ENCODE measurements at places on chromosomes 2 and 18.

DNA sequence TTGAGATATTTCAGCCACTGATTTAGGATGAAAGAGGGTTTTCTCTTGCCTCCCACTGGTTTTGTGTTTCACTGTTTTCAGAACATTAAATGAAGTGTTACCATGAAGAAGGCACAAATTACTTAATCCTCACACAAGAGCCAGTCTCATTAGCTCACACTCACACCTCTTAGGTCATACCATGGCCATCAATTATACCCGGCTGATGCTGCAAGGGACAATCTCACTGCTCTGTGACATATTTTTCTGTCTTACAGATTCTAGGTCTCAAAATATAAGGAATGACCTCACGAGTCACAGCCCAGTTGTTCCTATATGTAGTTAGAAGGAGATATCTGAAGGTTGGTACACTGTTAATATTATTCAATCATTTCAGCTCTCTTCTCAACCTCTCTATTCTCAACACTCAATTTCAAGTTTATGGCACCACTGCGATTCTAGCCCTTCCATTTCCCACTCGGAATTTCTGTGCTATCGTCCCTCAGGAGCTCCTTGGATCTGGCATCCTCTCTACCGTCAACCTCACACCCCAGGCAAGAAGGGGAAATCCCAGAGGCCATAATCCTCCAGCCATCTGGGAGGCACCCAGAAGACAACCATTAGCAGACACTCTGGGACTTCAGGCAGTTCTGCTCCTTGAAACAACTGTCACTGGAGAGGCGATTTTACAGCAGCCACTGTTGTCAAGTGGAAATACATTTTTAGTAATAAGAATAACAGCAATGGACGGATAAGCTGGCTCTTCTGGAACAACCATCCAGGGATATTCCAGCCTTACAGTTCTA is 101.9 kb downstream of the MREG start:
- no peak for DNase-seq

- DNase-seq: no peak
Measured at GRCh38 chr2:147147802-147148201, 697.0 kb upstream of the ACVR2A start.

DNA sequence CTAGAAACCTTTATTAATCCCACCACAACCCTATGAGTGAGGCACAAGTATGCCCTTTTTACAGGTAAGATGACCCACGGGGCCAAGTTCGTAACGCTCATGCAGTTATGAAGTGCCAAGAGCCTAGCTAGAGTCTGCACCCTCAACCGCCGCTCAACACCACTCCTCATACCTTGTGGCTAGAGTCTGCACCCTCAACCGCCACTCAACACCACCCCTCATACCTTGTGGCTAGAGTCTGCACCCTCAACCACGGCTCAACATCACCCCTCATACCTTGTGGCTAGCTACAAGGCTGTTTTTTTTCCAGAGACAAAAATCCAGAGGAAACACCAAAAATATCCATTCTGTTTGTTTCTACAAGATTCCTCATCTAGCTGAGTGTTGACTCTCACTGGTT is 4.6 kb downstream of the TXNL4A start:
- no peak for DNase-seq

DNA sequence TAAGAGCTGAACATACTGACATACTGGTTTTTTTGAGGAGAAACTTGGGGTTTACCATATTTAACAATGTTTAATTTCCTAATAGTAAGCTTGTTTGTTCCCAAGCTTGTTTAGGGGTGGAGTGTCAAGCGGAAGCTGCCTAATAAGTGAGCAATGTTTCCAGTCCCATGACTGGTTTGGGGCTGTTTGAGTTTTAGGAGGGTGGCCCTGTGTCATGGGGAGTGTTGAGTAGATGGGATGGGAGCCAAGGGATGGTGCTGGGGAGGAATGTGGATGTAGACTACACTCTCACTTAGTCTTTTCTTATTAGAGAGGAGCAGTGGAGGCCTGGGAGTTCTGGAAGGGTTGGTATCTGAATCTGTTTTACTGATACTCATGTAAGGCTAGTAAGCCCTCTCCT is 128.5 kb downstream of the TANC1 start:
- DNase-seq: no peak

- peak; percentile 58 for DNase-seq
Measured at GRCh38 chr2:64654063-64654811, 524 bp upstream of the SERTAD2 start.

GRCh38 chr2:232885264-232885961 is 15.3 kb downstream of the SNORC start:
- DNase-seq: no peak

GRCh38 chr18:24731981-24732380 is 271.5 kb downstream of the HRH4 start:
- no peak for DNase-seq

GRCh38 chr2:199697469-199697868 is 153.5 kb downstream of the FTCDNL1 start:
- no peak for DNase-seq

GRCh38 chr18:32773382-32773712 is 524 bp upstream of the KLHL14 start:
- no peak for DNase-seq

DNA sequence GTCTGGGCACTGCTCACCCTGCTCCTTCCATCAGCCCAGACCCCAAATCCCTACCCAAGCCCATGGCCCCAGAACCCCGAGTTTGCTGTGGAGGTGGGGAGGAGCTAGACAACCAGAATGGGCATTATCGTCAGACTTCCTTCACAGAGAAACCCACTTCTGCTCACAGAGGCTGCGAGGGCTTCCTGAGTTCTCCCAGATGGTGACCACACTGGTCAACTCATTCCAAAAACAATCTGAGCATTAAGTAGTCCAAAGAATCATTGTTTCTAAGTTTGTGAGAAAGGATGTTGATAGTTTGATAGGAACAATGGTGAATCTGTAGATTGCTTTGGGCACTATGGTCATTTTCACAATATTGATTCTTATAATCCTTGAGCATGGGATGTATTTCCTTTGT is 60.2 kb downstream of the LRRC30 start:
- DNase-seq: no peak

DNA sequence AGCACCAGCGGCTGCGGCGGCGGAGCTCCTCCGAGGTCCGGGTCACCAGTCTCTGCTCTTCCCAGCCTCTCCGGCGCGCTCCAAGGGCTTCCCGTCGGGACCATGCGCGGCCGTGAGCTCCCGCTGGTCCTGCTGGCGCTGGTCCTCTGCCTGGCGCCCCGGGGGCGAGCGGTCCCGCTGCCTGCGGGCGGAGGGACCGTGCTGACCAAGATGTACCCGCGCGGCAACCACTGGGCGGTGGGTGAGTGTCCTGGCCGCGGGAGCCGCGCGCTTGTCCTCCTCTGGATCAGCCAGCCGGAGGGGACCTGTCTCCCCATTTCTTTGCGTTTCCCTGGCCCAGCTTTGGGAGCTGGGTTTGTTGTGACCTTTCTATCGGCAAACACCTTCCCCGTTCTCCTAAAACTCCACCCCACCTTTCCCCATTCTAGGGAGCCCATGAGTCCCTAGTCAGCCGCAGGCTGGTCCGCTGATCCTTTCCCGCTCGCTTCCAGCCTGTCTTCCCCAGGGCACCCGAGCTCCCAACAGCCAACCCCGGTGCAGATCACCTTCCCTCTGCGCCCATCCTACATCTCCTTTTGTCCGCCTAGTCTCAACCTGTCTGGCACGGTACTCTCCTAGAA is 316 bp downstream of the GRP start:
- no peak for DNase-seq

DNA sequence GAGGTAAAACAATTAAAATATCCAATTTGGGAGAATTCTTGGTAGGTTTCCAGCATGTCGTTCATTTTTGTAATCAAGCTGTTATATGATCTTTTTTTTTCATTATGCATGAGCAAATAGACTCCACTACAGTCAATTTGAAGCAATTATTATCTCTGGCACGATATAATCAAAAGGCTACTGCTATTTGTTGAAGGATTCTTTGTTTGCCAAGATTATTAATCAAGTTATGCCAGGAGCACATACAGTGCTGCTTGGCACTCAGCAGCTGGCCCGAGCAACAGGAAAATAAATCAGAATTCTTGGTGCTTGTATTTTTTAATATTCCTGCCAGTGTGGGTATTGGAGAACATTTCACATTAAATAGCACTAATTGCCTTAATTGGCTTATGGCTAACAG is 279.5 kb downstream of the RND3 start:
- no peak for DNase-seq

GRCh38 chr2:12126318-12126717 is 379.9 kb downstream of the LPIN1 start:
- no peak for DNase-seq

DNA sequence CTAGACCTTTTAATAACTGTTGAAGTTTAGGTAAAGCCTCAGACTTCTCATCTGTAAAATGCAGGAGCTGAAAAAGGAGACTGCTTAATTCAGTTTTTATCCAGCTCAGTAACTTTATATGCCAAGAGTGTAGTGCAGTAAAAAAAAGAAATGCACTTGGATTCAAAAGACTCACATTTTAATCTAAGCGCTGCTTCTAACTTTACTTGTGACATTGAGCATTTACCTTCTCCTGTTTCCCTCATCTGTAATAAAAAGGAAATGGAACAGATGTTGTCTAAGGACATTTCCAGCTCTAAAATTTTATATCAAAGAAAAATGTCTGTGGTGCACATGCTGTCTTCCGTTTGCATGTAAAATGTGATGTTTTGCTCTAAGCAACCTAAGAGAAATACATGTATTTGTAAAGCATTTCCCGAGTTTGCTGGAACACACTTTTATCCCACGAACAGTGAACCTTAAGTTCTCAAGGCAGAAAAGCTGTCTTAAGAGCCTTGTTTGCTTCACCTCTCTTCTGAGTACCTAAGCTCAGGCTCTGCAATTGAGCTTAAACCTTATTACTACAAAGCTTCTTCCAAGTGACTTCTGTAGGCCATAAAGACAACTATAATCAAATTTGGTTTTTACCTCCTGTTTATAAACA is 24.2 kb upstream of the TANK start:
- no peak for DNase-seq

- no peak for DNase-seq
Measured at GRCh38 chr2:127763776-127764175, 47.2 kb downstream of the WDR33 start.

DNA sequence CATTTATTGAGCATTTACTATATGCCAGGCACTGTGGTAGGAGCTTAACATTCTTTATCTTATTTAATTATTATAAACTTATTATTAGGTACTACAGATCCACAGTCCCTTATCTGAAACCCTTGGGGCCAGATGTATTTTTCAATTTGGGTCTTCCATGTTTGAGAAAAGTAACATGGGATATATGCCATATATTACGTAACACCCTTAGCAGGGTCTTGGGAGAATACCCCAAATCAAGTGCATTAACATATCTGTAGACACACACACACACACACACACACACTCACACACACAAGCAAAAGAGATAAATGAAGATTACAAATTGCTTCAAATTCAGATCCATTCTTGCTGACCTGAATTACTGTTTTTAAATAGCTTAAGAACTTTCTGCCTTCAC is 13.7 kb downstream of the NTSR2 start:
- DNase-seq: no peak

- no peak for DNase-seq
Measured at GRCh38 chr2:76760367-76760704, 761.8 kb downstream of the LRRTM4 start.

- no peak for DNase-seq
Measured at GRCh38 chr18:51767293-51767692, 569.8 kb upstream of the MEX3C start.

DNA sequence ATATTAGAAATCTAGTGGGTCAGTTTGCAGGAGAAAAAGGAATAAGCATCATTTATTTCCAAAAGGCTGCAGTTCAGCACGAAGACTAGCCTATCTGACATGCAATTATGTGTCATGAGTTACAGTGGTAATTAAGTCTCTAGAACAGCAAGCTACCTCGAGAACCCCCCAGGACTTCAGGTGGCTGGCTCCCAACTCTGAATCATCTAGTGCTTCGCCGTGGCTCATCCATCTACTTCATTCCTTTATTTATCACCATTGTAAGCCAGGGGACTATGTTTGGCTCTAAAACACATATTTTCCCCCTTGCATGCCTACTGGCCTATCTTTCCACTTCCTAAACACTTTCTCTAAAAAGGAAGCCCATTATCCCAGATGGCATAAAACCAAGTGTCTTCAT is 121.6 kb downstream of the TXNL1 start:
- DNase-seq: no peak

- no peak for DNase-seq
Measured at GRCh38 chr18:9647496-9648323, 33.4 kb upstream of the PPP4R1 start.

Data from T-helper 22 cell (primary cell).